ENCODE measurements at places on chromosomes 13 and 19. TPM values are rescaled to one million over a fixed set of nuclear protein-coding genes. Genes with fewer than 3 reads are reported as not detected.

- peaks cover 13% of the 10 kb centered on the region for H3K4me1 ChIP-seq
- H3K4me3 ChIP-seq: no peak overlapping the region
- H3K27ac ChIP-seq: peak overlapping the region; percentile 76
- H3K27me3 ChIP-seq: no peaks in the 10 kb centered on the region
These were observed 190.1 kb downstream of the KLF5 start for GRCh38 chr13:73248711-73249580.

- H3K27ac ChIP-seq: no peak overlapping the region
- no peaks in the 10 kb centered on the region for H3K4me1 ChIP-seq
- no peak for DNase-seq
These were observed 23.7 kb downstream of the DIS3 start for GRCh38 chr13:72757792-72758535.

TNNT1 gene
- 15.9 TPM for total RNA-seq

C19orf38 gene
- not detected for total RNA-seq

- H3K4me1 ChIP-seq: peaks cover 3% of the 10 kb centered on the region
- no peak overlapping the region for H3K27ac ChIP-seq
- no peak overlapping the region for H3K4me3 ChIP-seq
- no peak for DNase-seq
These were observed 17.6 kb upstream of the AKAP8 start for GRCh38 chr19:15397236-15397635.

DNA sequence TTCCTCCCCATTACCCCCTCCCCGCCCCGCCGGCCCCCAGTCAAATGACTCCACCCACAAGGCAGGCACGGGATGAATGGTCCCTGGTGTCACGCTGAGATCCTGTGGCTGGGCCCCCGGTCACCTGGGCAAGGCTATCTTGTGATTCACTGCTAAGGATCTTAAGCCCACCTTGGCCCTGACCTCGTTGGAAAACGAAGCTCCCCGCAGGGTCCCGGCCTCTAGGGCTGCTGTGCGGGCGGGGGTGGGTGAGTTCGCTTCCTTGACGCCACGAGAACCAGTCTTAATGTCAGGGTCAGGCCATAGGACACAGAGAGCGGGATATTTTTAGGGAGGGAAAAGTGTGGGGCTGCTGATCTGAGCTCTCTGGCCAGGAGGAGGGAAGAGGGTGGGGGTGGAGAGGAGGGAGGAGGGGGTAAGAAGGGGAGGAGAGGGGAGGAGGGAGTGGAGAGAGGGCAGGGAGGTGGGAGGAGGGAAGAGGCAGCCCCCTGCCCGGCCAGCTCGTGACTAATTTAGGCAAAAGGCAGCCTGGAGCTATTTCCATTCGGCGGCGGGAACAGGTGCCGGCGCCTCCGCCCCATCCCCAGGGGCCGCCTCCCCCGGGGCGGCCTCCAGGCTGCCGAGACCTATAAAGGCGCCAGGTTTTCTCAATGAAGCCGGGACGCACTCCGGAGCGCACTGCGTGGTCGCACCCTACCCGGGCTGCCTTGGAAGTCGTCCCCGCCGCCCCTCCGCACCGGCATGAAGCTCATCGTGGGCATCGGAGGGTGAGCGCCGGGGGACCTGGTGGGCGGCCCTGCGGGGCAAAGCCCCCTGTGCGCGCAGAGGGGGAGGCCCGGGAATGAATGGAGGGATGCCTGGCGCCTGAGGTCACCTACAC lies at the start of gene NMRK2:
Gene NMRK2, plus strand, starts transcription at position 139 of the 880 bp plus-strand sequence. Its CDS starts 603 bp downstream, at position 742.
- no peak for DNase-seq
- peaks cover 49% of the 10 kb centered on the region for H3K27me3 ChIP-seq
- H3K4me1 ChIP-seq: peaks cover 4% of the 10 kb centered on the region
- H3K27ac ChIP-seq: no peak within 1 kb of the TSS
- H3K4me3 ChIP-seq: no peak within 1 kb of the TSS
- H3K36me3 ChIP-seq: no peaks in the 10 kb centered on the region

DNA sequence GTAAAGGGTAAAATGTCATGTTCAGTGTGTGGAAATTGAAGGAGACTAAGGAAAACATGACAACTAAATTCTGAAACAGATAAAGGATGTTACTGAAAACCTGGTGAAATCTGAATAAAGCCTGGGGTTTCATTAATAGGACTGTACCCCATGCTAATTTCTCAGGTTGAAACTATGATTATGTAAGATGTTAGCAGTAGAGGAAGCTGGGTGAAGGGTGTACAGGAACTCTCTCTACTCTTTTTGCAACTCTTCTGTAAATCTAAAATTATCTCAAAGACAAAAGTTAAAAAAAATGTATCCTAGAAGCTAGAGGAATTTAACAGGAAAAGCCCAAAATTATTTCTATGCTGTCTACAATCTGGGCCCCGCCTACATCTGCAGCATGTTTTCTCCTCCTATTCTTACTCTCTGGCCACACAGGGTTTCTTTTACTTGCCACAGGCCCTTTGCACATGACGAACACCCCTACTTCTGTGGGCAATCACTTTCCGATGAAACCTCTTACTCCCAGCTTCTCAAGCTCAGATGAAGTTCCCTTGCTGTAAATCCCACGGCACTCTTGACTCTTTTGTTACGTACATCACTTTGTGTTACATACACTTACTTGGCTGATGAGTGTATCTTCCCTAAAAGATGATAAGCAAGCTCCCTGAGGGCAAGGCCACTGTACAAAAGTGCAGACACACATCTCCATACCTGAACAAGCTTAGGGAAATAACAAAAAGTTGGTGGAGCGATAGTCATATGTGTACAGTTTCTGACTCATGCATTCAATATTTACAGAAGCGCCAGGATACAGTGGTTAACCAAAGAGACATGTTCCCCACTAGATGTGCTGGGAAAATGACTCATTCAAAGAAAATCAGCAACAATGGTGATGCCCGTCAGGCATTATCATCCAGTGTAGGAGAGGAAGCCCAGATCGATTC lies 32.6 kb downstream of the RUBCNL start:
- H3K27me3 ChIP-seq: no peaks in the 10 kb centered on the region
- DNase-seq: no peak
- no peak overlapping the region for H3K4me3 ChIP-seq
- no peaks in the 10 kb centered on the region for H3K4me1 ChIP-seq
- H3K27ac ChIP-seq: no peak overlapping the region
- H3K36me3 ChIP-seq: peaks cover 2% of the 10 kb centered on the region

DNA sequence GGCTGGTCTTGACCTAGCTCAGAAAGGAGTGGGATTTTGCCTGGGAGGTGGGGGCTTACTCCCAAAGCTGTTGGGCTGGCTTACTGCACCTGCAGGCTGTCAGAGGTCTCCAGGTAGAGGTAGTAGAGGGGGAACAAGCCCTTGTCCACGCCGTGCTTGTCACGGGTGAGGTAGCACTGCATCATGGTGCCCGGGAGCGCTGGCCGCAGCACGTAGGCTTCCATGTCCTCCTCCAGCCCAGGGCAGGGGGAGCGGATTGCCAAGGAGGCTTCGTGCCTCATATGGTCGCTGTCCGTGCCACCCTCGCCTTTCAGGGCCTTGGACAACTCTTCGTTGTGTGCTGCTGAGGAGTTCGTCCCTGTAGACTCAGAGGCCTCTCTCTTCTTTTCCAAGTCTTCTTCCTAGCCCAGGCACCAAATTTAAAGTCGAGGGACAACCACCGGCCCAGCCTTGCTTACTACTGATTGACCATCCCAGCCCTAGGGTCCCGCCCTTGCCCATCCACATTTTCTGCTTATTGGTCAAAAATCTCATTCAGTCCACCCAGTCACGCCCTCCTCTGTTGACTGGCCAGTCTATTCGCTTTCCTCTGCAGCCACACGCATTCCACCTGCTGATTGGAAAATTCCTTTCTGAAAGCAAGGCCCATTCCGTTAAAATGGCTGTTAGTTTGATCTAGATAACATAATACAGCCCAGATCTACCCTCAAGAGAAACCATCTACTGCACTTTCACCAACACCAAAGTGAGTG lies 10.5 kb downstream of the TULP2 start:
- no peak for DNase-seq
- H3K27ac ChIP-seq: no peak overlapping the region
- H3K4me3 ChIP-seq: no peak overlapping the region
- no peaks in the 10 kb centered on the region for H3K27me3 ChIP-seq
- H3K4me1 ChIP-seq: no peaks in the 10 kb centered on the region
